Epithelial cell of esophagus (primary cell): ENCODE measurements at places on chromosomes 16 and 17.
A peak's percentile ranks its signal among the peaks of the same experiment; 100 is the strongest.

- peak; percentile 31 for DNase-seq
Observed at GRCh38 chr16:81558444-81559175, 114.0 kb downstream of the CMIP start.

GRCh38 chr17:1108765-1109605 lies 70.8 kb downstream of the ABR start:
- DNase-seq, result peak; percentile 61

DNA sequence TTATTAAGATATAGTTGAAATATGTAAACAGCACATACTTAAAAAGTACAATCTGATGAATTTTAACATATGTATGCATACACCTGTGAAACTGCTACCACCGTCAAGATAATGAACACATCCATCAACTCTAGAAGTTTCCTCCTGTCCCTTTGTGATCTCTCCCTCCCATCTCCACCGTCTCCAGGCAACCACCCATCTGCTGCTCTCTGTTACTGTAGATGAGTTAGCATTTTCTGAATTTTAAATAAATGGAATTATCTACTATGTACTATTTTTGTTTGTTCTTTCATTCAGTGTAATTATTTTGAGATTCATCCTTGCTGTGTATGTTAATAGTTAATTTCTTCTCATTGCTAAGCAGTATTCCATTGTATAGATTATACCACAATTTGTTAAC lies 40.2 kb upstream of the SMPD3 start:
- no peak for DNase-seq

DNA sequence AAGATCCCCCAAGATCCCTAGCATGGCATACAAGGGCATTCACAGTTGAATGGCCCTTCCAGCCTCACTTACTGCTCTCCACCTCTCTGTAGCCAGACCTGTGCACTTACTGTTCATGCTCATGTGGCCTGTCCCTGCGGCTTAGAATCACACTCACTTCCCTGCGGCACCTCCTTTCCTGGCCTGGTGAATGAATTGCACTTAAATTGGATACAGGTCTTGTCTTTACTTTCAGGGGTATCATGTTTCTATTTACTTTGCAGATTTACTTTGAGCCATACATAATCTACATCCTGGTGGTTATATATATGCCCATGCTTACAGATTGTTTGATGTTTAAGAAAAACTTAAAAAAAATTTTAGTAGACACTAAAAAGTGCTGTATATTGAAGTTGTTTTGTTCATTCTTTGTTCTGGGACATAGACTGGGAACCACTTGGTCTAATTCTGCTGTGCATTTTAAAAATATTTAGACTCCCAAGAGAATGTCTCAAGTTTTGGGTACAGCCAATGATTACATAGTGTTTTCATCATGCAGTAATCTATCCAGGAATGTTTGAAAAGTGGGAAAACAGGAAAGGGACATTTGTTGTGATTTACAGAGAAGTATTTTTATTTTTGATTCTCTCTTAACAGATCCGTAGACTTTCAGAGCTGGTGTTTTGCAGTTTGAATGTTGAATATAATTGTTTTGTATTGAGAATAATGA lies 63.9 kb downstream of the NUP88 start:
- peak; percentile 45 for DNase-seq

DNA sequence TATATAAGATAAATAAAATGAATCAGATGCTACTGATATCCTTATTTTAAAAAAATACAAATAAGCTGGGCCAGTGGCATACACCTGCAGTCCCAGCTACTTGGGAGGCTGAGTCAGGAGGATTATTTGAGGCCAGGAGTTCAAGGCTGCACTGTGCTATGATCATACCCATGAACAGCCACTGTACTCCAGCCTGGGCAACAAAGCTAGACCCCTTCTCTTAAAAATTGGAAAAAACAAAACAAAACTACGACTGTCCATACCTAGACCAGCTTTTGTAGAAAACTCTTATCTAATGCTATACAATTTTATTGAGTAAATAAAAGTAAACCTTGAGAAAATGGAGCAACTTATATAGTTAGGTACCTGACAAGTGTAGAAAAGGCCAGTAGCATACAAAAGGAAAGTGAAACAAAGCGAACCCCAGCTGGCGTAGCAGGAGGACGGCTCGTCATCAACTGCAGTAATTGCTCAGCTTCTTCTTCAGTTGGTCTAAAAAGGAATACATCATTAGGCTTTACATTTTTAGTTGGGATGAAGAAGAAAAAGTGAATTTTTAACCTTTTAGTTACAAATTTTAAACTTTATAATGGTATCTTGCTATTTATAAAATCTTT lies 23.6 kb downstream of the INTS2 start:
- DNase-seq, result no peak

DNA sequence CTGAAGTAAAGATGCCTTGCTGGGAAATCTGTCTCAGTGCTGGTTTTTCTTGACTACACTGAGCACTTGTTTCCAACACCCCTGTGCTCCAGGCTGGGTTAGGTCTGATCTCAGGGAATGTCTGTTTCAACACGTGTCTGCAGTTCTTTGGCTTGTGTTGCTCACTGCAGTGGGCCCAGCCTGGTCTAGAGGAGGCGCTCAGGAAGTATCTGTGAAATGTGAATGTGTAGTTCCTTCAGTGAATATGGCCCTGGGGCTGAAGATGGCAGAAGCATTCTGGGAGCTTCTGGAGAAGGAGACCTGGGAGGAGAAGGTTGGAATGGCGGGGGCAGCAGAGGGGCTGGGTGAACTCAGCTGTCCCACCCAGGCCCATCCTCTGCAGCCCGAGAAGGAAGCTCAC lies 8.1 kb upstream of the YPEL3 start:
- DNase-seq, result no peak

GRCh38 chr16:63960321-63960720 lies 1161.5 kb downstream of the CDH11 start:
- DNase-seq, result no peak

GRCh38 chr16:85222155-85222863 lies 110.0 kb upstream of the CIBAR2 start:
- no peak for DNase-seq

DNA sequence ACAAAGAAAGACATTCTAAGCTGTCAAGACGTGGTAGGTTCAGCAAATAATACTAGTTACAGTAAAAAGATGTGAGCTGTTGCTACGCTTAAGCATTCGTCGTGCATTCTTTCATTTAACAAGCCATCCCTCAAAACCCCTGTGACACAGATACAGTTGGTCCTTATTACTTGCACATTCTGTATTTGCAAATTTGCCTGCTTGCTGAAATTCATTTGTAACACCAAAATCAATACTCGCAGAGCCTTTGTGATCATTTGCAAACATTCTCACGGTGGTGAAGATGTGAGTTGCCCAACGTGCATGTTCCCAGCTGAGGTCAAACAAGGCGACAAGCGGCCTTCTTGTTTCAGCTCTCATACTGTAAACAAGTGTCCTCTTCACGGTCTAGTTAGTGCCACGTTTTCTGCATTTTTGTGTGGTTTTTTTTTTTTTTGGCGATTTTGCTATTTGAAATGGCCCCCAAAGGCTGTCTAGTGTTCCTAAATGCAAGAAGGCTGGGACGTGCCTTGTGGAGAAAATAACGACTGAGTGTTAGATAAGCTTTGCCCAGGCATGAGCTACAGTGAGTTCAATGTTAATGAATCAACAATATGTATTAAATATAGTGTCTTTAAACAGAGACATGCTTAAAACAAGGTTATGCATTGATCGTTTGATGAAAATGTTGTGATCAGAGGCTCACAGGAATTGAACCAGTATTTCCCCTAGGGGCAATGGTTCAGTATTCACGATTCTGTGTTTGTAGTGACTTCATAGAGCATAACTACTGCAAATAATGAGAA lies 84.1 kb downstream of the RAB11FIP4 start:
- no peak for DNase-seq

GRCh38 chr16:71350821-71351557 lies 7.5 kb upstream of the CALB2 start:
- DNase-seq, result no peak

GRCh38 chr16:2500430-2500917 lies 13.3 kb upstream of the ATP6V0C start:
- DNase-seq, result no peak

GRCh38 chr16:79430191-79430678 lies 170.3 kb downstream of the MAF start:
- DNase-seq, result no peak

GRCh38 chr16:17177242-17177958 lies 293.4 kb downstream of the XYLT1 start:
- peak; percentile 41 for DNase-seq

- DNase-seq, result peak; percentile 54
Observed at GRCh38 chr17:30172560-30172959, 55.9 kb downstream of the NSRP1 start.

- DNase-seq, result no peak
Observed at GRCh38 chr17:9499041-9499440, 76.6 kb downstream of the STX8 start.

- no peak for DNase-seq
Observed at GRCh38 chr16:77888871-77889270, 100.5 kb downstream of the VAT1L start.

DNA sequence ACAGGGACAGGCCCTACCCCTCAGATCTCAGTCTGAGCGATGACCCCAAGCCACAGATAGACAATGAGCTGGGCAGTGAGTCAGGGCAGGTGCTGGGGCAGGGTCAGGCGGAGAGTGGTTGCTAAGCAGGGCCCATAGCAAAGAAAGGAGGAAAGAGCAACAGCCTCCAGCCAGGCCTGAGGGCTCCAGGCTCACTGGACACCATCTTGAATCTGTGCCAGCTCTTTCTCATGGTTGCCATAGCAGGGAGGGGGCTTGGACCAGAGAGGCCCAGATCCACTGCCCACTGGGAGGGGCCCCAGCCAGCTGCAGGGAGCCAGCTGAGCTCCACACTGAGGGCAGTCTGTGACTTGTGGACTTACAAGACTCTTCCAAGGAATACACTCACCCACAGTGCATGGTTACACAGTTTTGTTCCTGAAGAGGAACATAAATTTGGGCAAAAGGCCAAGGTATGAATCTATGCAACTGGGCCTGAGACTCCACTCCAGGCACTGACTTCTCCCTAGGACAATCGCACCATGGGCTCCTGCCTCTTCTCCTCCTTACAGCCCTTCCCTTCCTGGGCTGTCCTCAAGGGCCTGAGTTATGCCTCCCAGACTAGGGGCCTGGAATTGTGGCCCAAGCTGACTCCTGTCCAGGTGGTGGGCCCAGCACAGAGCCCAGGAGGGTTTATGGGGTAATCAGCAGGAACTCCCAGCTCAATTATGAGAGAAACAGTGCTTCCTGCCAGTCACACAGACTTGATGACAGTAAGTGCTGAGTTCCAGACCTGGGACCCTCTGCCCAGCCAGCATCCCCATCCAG lies 59.9 kb downstream of the BEAN1 start:
- DNase-seq, result peak; percentile 71

- no peak for DNase-seq
Observed at GRCh38 chr16:67423611-67424260, 7.2 kb upstream of the HSD11B2 start.

- DNase-seq, result no peak
Observed at GRCh38 chr17:74215342-74215727, 2.0 kb downstream of the TTYH2 start.

GRCh38 chr16:2420035-2420434 lies 9.2 kb upstream of the CCNF start:
- no peak for DNase-seq

- DNase-seq, result no peak
Observed at GRCh38 chr17:82553210-82553930, 33.8 kb downstream of the FOXK2 start.

DNA sequence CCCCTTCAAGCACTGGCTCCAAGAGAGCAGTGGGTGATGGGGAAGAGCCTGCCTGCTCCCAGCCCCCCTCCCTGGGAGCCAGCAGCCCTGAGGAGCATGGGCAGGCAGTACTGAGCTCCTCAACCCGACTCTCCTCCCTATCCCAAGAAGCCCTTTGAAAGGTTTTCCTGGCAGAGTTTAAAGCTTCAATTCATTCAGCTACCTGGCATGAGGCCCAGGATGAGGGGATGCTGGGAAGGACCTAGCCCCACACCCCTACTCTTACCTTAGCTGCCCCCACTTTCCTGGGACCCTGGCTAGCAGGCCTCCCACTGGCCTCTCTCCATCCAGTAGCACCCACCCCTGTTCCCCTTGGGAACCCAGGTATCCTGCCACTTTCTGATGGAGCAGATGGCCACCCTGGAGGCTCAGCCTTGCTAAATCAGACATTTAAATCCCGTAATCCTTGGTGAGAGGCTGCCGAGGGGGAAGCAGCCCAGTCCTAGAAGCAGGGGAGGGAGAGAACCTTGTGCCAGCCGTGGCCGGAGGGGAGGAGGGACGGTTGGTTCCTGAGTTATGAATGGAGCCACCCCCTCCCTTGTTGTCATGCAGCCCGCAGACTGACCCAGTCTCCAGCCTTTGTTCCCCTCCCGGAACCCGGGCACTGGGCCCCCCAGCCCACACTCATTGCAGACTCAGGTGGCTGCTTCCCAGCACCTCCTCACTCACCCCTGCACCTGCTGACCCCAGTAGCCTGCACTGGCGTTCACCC lies 17.1 kb downstream of the ATP1B2 start:
- DNase-seq, result no peak

- no peak for DNase-seq
Observed at GRCh38 chr17:49021768-49022103, 24.6 kb downstream of the IGF2BP1 start.

GRCh38 chr16:31002862-31003341 lies 7.5 kb downstream of the STX1B start:
- DNase-seq, result no peak

DNA sequence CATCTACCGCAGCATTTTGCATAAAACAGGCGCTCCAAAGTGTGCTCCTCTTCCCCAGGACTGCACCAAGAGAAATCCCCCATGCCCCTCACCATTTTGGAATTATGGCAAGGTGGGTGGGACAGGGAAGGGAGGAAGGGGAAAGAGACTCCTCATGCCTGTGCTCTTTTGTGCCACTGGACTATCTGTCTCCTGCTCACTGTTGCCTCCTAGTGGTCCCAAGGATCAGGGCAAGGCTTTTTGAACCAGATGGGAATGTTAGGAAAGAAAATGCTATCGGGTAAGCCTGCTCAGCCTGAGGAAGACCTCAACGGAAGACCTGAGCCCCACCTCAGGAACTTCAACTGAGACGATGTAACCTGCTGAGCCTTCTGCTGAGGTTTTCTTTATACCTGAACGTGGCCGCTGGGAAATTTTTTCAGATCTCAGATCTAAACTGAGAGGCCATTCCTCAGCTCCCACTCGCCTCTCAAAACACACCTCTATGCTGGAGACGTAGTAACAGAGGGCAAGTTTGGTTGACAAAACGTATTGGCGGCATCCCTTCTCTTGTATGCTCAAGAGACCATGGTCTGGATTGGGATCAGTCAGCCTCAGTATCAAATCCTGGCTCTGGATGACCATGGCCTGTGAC lies 58.3 kb downstream of the SPACA3 start:
- DNase-seq, result peak; percentile 61
